Effector memory CD4-positive, alpha-beta T cell (primary cell): ENCODE measurements at places on chromosomes 2 and 18.

DNA sequence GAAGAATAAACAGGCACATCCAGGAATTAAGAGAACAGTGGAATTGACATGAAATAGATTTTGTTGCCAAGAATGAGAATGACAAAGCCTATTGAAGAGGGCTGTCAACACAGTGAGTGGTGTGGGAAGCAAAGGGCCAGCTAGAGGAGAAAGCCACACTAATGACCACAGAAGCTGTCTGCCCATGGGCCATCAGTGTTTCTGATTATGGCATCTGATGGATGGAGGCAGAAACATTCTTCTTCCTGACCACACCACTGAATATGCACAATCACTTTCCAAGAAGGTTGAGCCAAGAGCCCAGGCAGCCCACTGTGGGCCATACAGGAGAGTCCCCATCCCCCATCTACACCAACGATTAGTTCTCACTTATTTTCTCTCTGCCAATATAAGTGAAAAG, 146.0 kb upstream of the SH3BP4 start:
- no peak overlapping the region for H3K4me3 ChIP-seq
- H3K27me3 ChIP-seq = no peaks in the 10 kb centered on the region
- no peak for DNase-seq
- no peaks in the 10 kb centered on the region for H3K36me3 ChIP-seq

DNA sequence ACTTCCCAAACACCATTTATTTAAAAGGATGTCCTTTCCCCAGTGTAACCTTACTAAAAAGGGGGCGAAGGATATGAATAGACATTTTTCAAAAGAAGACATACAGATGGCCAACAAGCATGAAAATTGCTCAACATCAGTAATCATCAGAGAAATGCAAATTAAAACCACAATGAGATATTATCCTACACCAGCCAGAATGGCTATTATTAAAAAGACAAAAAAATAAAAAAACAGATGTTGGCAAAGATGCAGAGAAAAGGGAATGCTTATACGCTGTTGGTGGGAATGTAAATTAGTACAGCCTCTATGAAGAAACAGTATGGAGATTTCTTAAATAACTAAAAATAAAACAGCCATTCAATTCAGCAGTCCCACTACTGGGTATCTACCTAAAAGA, 142.3 kb upstream of the NT5C1B start:
- no peak overlapping the region for H3K27ac ChIP-seq
- H3K4me3 ChIP-seq = no peak overlapping the region
- no peaks in the 10 kb centered on the region for H3K27me3 ChIP-seq
- no peaks in the 10 kb centered on the region for H3K36me3 ChIP-seq
- DNase-seq = no peak
- no peaks in the 10 kb centered on the region for H3K4me1 ChIP-seq

DNA sequence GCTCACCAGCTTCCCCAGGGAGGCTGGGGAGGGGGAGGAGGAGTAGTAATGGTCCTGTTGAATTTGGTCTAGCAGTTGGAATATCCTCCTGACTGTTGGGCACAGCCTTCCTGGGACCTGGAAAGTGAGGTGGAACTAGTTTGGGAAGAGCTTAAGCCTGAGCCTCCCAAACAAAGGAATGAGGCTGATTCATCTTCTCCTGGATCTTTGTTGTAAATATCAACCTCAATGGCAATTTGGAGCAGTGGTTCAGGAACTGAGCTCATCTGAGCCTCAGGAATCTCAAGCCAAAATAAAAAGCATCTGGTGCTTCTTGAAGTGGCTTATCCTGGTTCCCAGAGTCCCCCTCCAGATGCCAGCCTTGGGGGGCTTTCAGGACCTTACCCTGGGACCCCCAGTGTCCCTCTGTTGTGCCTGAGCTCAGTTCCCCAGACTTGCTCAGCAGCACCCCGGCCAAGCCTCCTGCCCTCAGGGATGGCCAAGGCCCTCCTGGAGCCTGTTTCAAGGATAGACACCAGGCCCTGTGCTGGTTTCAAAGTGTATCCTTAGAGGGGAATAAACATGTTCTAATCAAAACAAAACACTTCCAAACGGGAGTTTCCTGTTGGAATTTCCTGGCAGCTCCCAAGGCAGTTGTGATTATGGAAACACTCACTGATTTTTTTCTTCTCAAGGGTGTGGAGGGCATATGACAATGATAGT, 112.6 kb downstream of the DDX1 start:
- H3K27me3 ChIP-seq = no peaks in the 10 kb centered on the region
- no peak overlapping the region for H3K27ac ChIP-seq
- no peak overlapping the region for H3K4me3 ChIP-seq
- DNase-seq = no peak
- no peaks in the 10 kb centered on the region for H3K4me1 ChIP-seq

GRCh38 chr2:222984908-222985307, 67.1 kb upstream of the KCNE4 start:
- H3K36me3 ChIP-seq = no peaks in the 10 kb centered on the region
- no peak overlapping the region for H3K27ac ChIP-seq
- no peak overlapping the region for H3K4me3 ChIP-seq
- H3K27me3 ChIP-seq = no peaks in the 10 kb centered on the region

- no peaks in the 10 kb centered on the region for H3K36me3 ChIP-seq
- H3K4me3 ChIP-seq = no peak overlapping the region
- no peaks in the 10 kb centered on the region for H3K4me1 ChIP-seq
- no peaks in the 10 kb centered on the region for H3K27me3 ChIP-seq
- DNase-seq = no peak
- H3K27ac ChIP-seq = no peak overlapping the region
Measured at GRCh38 chr2:184449760-184450159, 148.6 kb upstream of the ZNF804A start.

DNA sequence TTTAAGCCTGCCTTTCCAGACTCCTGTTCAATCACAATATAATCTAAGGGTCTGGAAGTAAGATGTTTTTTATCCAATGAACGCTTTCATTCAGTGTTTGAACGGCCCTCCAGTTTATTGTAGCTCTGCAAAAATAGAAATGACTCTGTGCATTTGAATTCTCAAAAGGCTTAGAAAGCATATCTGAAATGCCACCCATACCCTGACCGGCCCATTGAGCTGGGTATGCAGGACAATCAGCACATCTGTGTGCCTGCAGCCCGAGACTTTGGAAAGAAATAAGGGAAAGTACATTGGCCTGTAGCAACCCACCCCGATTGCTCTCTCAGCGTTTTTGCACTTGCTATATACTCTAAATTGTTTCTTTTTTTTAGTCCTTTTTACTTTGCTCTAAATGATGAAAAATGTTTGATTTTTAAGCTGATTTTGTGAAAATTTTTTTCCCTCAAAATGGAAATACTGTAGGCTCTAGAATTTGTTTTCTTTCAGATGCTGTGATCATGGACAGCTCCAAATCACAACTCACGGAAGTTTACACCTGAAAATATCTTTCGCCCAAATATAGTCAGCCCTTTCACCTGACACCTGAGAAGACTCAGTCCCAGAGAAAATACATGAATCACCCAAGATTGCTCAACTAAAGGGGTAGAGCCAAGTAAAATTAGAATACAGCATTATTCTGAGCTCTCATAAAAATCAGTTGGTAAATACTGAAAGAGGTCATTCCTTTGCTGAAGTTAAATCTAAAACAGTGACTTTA, 194.5 kb upstream of the SIX3 start:
- no peak for DNase-seq
- no peaks in the 10 kb centered on the region for H3K4me1 ChIP-seq

- no peaks in the 10 kb centered on the region for H3K27me3 ChIP-seq
- no peak for DNase-seq
- H3K27ac ChIP-seq = no peak overlapping the region
- no peak overlapping the region for H3K4me3 ChIP-seq
- peaks cover 8% of the 10 kb centered on the region for H3K4me1 ChIP-seq
Measured at GRCh38 chr18:58645398-58645797, 16.5 kb upstream of the ALPK2 start.

GRCh38 chr2:5969303-5969702, 277.1 kb downstream of the SOX11 start:
- H3K27me3 ChIP-seq = no peaks in the 10 kb centered on the region
- no peaks in the 10 kb centered on the region for H3K36me3 ChIP-seq
- H3K4me1 ChIP-seq = no peaks in the 10 kb centered on the region
- no peak for DNase-seq
- no peak overlapping the region for H3K4me3 ChIP-seq
- H3K27ac ChIP-seq = no peak overlapping the region
